ENCODE measurements at places on chromosomes 4 and X. TPM values are rescaled to one million over a fixed set of nuclear protein-coding genes. Genes with fewer than 3 reads are reported as not detected.

FGF5 gene
- not detected for total RNA-seq

FANCB gene
- total RNA-seq, result 12.2 TPM

SMPX gene
- not detected for total RNA-seq

TKTL2 gene
- total RNA-seq, result not detected

SSX3 gene
- total RNA-seq, result not detected

PFKFB1 gene
- total RNA-seq, result 0.67 TPM

GRIPAP1 gene
- total RNA-seq, result 60.8 TPM

AKAP14 gene
- total RNA-seq, result not detected

CYP4V2 gene
- 7.3 TPM for total RNA-seq

FAAH2 gene
- total RNA-seq, result 1.4 TPM

EGFL6 gene
- total RNA-seq, result 1.1 TPM

SOWAHB gene
- not detected for total RNA-seq

SFRP2 gene
- total RNA-seq, result not detected

ANK2 gene
- 0.63 TPM for total RNA-seq

RENBP gene
- total RNA-seq, result 5.3 TPM

RTL9 gene
- not detected for total RNA-seq

ABCG2 gene
- 0.76 TPM for total RNA-seq

NLGN4X gene
- not detected for total RNA-seq

MTCP1 gene
- total RNA-seq, result 21.6 TPM

P2RY8 gene
- total RNA-seq, result 25.5 TPM

KLHL4 gene
- total RNA-seq, result 0.19 TPM

NEUROG2 gene
- total RNA-seq, result not detected

USP51 gene
- 1.1 TPM for total RNA-seq

CT45A1 gene
- total RNA-seq, result not detected

ZMAT1 gene
- total RNA-seq, result 1.4 TPM

GC gene
- not detected for total RNA-seq

FAM200B gene
- total RNA-seq, result 10.3 TPM

GRID2 gene
- total RNA-seq, result not detected

ZCCHC12 gene
- total RNA-seq, result not detected

GABRA4 gene
- total RNA-seq, result not detected

CLDN34 gene
- not detected for total RNA-seq

WDR17 gene
- 1.8 TPM for total RNA-seq

MAGEB17 gene
- not detected for total RNA-seq

GLRA2 gene
- not detected for total RNA-seq

MRFAP1L1 gene
- total RNA-seq, result 49.2 TPM

HSFX1 gene
- 0.25 TPM for total RNA-seq

PLAC8 gene
- total RNA-seq, result 14.0 TPM

LGI2 gene
- not detected for total RNA-seq

PRKG2 gene
- not detected for total RNA-seq

CSAG2 gene
- not detected for total RNA-seq

TMPRSS11A gene
- not detected for total RNA-seq

SLC35A2 gene
- 29.7 TPM for total RNA-seq

QRFPR gene
- total RNA-seq, result not detected

VCX gene
- total RNA-seq, result not detected

DTHD1 gene
- 2.6 TPM for total RNA-seq

SASH3 gene
- 129 TPM for total RNA-seq

SERPINA7 gene
- total RNA-seq, result not detected
